ENCODE measurements at places on chromosomes 1 and 21. TPM values are rescaled to one million over a fixed set of nuclear protein-coding genes. Genes with fewer than 3 reads are reported as not detected.
A peak's percentile ranks its signal among the peaks of the same experiment; 100 is the strongest.

GRCh38 chr1:21815724-21816321, 3.8 kb downstream of the LDLRAD2 start:
- no peak for DNase-seq

DNA sequence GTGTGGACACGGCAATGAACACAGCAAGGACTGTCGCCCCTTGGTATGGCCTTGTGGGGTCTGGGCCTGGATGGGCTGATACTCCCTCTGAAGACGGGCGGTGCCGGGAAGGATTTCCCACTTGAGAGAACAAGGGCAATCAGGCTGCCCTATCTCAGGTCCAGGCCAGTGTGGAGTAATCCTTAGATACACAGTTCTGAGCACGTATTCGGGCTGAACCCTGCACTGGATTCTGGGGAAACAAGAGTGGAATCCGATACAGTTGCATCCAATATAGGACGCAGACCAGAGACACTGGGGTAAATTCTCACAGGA, 177.7 kb downstream of the TRABD2B start:
- DNase-seq = no peak

- DNase-seq = peak; percentile 66
These were observed 816.4 kb downstream of the KCNT2 start for GRCh38 chr1:195791796-195792195.

RAB42 gene
- 1.5 TPM for total RNA-seq

SEC16B gene
- 0.35 TPM for total RNA-seq

- peak; percentile 29 for DNase-seq
These were observed 122.7 kb downstream of the CLEC20A start for GRCh38 chr1:178374016-178374415.

- DNase-seq = no peak
These were observed 34.2 kb downstream of the HIVEP3 start for GRCh38 chr1:41884256-41885230.

GRCh38 chr1:64084451-64084850, 119.0 kb upstream of the UBE2U start:
- no peak for DNase-seq

- DNase-seq = no peak
These were observed 122.0 kb downstream of the LACTBL1 start for GRCh38 chr1:22850681-22851080.

KCNN3 gene
- under 0.01 TPM for total RNA-seq

DNA sequence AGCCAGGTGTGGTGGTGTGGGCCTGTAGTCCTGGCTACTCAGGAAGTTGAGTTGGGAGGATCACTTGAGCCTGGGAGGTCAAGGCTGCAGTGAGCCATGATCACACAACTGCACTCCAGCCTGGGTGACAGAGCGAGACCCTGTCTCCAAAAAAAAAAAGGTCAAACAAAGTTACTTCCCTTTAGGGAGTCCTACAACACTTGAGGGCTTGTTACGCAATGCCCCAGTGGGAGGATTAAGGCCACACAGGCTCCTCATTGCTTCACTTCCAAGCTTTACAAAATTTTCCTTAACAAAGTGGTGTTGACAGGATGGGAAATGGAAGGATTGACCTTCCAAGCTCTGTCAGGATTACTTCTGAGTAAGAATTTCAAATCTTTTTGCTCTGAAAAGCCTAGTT, 6.2 kb upstream of the EXTL1 start:
- no peak for DNase-seq

ALX3 gene
- total RNA-seq = not detected

MSH4 gene
- 0.07 TPM for total RNA-seq

UBXN10 gene
- 0.10 TPM for total RNA-seq

SLC2A5 gene
- 0.14 TPM for total RNA-seq

DNA sequence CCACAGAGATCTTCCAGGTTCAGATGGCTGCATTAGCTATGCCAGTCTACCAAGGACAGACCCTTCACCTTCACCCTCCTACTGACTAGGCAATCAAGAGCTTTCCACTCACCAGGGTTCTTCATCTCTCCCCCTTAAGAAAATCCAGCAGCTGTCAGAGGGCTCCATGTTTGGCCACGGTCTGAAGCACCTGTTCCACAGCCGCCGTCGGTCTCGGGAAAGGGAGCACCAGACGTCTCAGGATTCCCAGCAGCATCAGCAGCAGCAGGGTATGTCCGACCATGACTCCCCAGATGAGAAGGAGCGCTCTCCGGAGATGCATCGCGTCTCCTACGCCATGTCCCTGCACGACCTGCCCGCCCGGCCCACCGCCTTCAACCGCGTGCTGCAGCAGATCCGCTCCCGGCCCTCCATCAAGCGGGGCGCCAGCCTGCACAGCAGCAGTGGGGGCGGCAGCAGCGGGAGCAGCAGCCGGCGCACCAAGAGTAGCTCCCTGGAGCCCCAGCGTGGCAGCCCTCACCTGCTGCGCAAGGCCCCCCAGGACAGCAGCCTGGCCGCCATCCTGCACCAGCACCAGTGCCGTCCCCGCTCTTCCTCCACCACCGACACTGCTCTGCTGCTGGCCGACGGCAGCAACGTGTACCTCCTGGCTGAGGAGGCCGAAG, 13.8 kb downstream of the TMCC2 start:
- no peak for DNase-seq

SLC6A9 gene
- 8.8 TPM for total RNA-seq

TTC22 gene
- 4.6 TPM for total RNA-seq

SLFNL1 gene
- 0.03 TPM for total RNA-seq

BRWD1 gene
- 18.5 TPM for total RNA-seq

DNA sequence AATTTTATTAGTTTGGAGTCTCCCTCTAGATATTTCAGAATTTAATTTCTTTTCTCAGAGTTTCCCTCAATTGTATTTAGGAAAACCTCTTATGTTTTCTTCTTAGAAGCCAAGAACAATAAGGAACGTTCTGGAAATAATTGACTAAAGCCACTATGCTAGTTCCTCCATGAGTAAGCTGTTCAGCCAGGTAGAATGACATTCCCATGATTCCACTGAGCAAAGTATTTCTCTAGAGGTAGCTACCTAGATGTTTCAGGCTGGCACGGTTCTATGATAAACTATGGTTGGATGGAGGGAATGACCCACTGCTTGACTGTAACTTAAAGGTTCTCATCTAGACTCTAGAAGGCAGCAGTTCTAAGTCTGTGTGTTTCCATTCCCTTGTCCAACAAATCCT, 62.4 kb downstream of the CLDN17 start:
- DNase-seq = no peak

GRCh38 chr1:60108196-60108595, 34.6 kb upstream of the C1orf87 start:
- DNase-seq = no peak

EFHD2 gene
- 101 TPM for total RNA-seq

DNA sequence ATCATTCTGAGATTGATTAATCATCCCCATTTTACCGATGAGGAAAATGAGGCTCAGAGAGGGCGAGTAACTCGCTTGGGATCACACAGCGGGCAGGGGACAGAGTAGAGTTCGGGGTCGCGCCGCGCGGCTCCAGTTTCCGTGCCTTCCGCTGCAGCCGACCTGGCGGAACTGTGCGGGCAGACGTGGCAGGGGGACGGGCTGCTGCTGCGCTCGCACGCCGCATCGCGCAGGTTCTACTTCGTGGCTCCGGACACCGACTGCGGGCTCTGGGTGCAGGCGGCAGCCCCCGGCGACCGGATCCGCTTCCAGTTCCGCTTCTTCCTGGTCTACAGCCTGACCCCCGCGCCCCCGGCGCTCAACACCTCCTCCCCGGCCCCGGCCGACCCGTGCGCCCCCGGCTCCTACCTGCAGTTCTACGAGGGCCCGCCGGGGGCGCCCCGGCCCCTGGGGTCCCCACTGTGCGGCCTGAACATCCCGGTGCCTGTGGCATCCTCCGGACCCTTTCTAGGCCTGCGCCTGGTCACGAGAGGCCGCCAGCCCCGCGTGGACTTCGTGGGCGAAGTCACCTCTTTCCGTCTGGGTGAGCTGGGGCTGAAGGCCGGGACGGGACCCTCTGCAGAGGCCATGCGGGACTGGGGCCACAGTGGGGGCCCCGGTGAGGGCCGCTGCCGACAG, 2.3 kb downstream of the LDLRAD2 start:
- no peak for DNase-seq

FCRLB gene
- 0.51 TPM for total RNA-seq

AMY1C gene
- total RNA-seq = not detected

DNA sequence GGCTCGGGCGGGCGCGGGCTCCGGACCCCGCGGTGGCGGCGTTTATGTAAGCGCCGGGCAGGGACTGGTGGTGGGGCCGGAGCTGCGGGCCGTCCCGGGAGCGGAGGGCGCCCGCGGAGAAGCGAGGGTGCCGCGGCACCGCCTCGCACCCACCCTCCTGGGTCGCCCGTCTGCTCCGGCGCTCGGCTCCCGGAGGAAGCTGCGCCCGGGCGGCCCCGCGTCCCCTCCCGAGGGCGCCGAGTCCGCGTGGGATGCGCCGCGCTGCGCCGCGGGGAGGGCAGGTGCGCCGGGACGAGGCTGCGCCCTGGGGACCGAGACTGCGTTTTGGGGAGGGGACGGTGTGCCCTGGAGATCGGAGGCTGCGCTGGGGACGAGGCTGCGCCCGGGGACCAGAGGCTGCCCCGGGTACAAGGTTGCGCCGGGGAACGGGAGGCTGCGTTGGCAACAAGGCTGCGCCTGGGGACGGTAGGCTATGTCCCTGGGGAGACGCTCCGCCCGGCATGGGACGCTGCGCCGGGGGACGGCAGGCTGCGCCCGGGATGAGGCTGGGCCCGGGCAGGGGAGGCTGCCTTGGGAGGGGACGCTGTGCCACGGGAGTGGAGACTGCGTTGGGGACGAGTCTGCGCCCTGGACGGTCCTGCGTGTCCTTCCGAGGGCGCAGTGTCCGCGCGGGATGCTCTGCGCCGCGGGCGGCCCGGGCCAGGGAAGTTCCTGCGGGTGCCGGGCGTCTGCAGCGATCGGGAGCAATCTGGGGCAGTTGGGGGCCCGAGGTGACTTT, 627 bp downstream of the ADARB1 start:
- peak; percentile 17 for DNase-seq

TMEM200B gene
- total RNA-seq = 8.7 TPM

GRCh38 chr1:1434131-1434823, 1.2 kb upstream of the VWA1 start:
- DNase-seq = no peak

DNA sequence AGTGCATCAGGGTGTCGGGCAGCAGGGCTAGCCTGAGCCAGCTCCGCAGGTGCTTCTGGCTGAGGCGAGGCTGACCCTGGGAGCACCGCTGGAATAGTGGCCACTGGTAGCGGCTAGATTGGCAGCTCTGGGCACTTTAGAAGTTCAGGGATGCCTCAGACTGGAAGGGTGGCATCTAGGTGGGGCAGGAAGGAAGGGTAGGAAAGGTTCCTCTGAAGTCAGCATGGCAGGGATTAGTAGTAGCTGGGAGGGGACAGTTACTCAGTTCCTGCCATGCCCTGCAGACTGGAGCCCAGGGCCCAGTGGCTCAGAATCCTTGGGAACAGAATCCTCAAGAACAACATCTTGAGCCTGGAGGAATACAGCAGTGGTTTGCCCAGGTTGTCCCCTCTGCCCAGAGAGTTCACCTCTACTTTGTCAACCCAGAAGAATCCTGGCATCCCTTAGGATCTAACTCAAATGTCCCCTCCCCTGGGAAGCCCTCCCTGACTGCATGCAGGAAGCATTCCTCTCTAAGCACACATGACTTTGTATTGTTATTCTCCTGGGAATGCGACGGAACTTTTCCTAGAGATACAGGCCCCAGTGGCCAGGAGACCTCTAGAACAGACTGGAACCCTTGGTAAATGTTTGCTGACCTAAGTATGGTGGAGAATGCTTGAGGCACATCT, 39.5 kb upstream of the BCAR3 start:
- DNase-seq = no peak

DNA sequence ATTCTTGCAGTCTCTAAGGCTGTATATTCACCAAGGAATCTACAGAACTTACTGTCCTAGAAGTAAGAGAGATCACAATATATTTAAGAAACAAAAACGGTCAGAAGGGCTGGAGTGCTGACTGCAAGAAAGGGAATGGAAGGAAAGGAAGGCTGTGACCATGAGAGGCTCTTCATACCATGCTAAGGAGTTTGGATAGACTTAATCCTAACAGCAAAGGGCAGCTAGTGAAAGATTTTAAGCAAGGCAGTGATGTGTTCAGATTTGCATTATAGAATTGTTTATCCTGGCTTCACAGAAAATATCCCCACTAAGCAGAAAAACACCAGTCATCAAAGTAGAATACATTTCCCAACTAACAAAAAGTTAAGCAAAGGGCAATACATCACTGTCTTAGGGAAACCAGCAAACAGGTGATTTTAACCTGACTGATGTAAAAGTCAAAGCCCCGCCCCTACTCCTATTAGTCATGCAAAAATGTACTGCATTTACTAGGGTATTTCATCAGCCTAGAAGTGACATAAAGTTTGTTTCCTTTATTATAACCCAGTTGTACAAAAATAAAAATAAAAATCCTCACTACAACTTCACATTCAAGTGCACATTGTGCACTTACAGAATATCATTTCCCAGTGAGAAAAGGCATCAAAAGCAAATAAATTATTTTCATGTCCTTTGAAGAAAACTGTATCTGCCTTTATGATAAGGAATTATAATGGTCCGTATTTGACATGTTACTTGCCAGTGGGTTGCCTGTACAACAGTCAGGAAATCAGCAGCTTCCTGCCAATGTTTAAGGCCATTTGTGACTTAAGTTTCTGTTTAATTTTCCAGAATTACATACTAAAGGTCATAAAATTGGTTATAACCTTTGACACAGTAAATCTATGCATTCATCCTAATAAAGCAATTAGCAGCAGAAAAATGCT, 17.2 kb downstream of the JAK1 start:
- DNase-seq = peak; percentile 75

DNA sequence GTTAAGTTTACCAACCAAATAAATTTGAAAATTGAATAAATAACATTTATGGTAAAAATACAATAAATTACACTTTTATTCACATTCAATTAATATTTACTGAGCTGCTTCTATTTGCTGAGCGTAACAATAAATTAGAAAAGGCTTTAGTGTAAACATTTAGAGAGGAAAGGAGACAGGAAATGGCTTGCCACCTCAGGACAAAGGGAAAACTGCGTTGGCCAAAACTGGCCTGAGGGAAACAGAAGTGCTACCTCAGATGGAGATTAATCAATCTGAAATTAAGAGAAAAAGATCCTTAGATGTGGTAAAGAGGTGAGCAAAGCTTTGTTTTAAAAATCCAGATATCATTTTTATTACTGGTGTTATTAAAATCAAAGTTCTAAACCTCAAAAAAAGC, 128.0 kb downstream of the SLC44A5 start:
- DNase-seq = no peak
